ENCODE measurements at places on chromosomes 3 and 15.

DNA sequence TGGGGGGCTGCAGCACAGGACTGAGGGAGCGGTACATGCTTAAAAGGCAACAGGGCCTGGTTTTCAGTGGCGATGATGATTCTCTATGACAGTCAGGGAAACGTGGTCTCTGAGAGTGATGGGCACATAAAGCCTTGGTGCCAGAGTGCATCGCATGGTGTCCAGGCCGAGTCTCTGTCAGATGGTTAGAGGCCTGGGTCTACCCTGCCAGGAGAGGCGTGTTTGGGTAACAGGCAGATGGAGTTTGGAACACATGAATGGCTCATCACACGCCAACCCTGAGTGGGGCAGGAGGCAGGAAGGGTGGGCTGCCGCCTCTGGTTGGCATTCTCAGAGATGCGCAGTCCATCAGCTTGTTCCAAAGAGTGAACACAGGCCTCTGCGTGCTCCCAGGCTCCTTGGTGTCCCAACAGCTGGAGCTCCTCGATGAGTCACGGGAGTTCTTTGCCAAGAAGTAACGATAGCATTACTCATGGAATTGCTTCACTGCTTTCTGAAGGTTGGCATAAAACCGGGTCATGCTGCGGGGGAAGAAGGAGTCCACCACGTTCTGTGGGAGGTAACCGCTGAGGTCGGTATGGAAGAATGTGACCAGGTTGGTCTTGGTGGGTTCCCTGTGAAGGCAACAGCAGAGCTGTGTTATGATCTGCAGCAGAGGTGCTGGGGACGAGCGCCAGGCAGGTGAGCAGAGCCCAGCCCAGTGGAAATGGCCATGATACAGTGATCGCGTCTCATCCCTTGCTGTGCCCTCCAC lies 11.0 kb downstream of the STARD5 start:
- DNase-seq: peak; percentile 90

DNA sequence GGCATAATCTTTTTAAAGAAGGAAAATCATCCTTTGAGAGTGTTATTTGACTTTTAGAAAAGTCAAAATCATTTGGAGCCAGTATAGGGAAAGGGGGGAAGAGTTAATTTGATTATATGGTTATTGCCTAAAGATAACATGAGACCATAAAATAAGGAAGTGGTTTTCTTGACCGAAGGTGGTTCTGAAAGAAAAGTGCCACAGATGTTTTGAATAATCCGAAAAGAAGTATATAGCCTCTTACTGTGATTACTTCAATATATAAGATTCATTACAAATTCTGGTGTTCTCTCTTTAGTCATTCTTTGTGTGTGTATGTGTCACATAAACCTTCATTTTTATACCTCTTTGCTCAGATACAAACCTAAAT lies 1.1 kb downstream of the DNAJB11 start:
- DNase-seq: no peak

DNA sequence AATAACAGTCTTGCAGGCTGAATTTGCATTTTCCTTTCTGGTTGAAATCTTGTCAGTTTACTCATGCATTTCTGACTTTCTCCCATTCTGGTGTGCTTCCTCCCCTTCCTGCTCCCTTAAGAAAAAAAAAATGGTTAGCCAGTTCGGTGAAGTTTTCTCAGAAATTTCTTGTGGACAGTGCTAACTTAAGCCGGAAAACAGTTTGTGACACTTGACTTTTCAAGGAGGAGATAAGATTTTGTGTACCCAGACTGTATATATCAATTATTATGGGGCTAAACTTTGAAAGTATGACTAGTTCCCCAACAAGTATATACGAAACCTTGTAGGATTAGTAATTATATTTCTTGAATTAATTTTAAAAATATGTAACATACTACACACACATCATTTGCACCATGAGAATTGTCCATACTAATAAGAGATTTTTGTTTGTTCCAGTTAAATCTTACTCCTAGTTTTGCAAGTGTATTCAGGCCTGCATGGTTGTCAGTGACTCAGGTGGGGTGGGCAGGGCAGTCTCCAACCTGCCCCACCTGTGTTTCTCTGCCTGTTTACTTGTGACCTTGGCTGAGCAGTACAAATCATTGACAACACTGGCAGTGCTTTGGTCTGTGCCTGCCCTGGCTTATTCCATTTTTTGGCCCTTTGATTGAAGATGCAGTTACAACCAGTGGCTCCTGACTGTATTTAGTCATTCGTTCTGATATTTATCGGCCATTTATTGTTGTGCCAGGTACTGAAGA lies 19.1 kb downstream of the UBE2E1 start:
- no peak for DNase-seq

GRCh38 chr15:62834686-62835329 lies 207.7 kb upstream of the TPM1 start:
- no peak for DNase-seq

DNA sequence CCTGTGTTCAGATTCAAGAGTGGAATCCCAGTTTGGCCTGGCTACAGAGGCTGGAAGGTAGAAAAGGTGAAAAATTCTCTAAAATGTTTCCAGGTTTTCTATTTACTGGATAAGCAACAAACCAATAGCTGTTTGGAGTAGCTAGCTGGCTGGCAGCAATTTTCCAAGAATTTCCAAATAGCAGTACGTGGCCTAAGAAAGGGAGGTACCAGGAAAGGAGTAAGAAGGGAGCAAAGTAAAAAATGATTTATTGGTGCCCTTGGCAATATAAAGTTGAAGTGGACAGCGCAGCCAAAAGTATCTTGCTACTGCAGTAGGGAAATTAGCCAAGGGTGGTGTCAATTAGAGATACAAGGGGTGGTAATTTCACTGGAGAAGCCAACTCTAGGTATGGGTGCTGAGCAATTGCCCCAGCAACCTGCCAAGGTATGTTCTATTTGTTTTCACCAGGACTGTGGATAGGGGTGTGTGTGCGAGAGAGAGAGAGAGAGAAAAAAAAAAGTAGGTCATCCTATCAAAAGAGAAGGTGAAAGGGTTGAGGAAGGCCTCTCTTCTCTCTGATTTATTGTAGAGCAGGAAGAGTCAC lies 40.8 kb upstream of the THBS1 start:
- no peak for DNase-seq

- no peak for DNase-seq
These were observed 293.0 kb downstream of the ADAMTS17 start for GRCh38 chr15:100048736-100049135.

- DNase-seq: no peak
These were observed 20.4 kb downstream of the SPTSSB start for GRCh38 chr3:161350916-161351315.

All from Caki2 (cell line).